ENCODE measurements at places on chromosomes 11 and 22.

DNA sequence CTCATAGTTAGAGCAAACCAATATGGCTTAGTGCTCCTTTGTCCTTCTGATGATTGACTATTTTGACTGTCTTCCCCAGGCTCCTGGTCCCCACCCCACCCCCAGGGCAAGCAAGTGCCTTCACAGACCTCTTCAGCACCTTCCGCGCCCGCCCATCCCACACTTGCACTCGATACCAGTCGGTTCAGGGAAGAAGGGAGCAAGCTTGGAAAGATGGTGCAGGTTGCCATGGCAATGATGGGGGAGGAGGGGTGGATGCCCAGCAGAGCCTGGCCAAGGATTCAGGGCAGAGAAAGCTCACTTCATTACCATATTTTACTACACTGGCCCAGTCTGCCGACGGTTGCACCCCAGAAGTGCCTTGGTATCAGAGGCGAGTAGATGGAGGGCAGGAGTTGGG, 2.2 kb downstream of the TMEM132A start:
- no peak for DNase-seq

DNA sequence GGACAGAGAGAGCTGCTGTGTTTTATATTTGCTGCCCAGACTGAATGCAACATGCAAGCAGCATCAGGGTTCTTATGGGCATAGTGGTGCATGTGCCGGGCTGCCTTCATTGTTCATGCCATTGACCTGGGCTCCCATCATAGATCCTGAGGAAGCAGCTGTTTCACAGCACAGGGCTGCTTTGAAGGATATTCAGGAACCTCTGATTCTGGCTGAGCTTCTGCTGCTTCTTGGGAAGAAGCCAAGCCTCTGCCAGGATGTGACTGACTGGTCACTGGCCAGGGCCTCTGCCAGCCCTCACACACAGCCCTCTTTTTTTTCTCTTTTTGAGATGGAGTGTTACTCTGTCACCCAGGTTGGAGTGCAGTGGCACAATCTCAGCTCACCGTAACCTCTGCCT, 43.3 kb downstream of the CYB5R2 start:
- no peak for DNase-seq

GRCh38 chr11:23680488-23681230, 816.2 kb upstream of the LUZP2 start:
- no peak for DNase-seq

DNA sequence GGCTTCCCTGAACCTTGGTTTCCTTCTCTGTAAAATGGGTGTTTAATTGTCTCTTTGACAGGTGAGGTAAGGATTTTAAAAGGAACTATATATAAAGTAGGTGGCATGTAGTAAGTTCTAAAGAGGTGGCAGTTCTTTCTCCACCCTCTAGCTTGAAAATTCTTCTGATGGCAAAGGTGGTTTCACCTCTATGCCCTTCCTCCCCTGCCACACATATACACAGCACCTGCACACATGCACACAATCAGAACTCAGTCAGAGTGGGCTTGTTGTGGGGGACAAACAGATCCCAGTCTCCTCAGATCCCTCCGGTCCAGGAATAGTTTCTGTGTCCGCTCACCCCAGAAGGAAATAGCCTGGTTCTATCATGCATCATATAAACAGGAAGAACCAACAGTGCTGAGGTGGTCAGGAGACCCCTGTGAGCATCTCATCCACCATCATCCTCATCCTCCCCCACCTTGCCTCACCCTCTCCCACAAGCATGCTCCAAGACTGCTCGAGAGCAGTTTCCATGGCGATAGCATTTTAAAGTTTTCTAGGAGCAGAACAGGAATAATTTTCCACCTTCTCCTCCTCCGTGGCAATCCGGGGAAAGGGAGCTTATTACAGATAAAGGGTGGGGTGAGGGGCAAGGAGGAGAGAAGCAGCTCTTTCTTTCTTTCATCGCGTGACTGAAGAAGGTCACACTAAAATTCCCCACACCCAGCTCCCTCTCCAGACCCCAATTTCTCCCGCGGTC, 123.6 kb downstream of the CHST1 start:
- no peak for DNase-seq

DNA sequence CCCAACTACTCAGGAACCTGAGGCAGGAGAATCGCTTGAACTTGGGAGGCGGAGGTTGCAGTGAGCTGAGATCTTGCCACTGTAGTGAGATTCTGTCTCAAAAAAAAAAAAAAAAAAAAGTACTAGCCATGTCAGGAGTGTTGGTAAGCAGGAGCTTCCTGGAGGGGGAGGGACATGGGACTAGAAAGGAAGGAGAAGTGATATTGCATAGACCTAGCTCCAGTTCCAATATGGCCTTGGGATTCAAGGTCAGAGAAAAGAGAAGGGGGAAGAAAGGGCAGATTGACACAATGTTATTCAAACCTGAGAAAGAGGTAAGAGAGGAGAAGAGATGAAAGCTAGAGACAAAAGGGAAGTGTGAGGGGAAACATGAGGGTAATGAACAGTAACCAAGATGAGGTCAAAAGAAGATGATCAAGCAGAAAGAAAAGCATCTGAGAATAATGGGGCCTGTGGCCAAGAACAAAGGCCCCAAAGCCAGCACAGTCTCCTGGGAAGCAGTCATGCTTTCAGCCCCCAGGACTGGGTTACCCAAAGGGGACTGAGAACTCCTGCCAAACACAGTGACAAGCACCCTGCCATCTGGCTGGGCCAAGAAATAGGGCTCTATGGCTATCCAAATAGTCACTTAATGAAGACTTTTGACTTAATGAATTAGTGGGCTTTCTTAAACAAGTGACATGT, 51.7 kb upstream of the FTH1 start:
- DNase-seq: no peak

DNA sequence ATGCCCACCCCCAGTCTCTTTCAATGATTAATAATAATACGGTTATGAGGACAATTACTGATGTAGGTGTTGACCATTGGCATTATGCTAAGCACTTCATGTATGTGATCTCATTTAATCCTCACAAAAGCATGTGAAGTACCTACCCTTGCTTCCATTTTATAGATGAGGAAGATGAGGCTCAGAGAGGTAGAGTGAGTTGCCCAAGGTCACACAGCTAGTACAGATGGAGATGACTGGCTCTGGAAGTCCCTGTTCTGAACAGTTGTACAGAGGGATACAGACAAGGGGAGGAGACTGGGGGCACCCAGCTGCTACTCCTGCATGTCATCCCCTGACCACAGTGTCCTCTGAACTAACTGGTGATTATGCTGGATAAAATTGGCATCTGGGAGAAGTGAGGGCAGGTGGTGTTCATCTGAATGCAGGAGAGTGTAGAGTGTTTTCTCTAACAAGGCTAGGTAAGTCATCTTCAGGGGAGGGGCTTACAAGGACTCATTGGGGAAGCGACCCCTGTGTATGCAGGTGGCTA, 43.2 kb downstream of the KIAA1671 start:
- DNase-seq: peak; percentile 52

DNA sequence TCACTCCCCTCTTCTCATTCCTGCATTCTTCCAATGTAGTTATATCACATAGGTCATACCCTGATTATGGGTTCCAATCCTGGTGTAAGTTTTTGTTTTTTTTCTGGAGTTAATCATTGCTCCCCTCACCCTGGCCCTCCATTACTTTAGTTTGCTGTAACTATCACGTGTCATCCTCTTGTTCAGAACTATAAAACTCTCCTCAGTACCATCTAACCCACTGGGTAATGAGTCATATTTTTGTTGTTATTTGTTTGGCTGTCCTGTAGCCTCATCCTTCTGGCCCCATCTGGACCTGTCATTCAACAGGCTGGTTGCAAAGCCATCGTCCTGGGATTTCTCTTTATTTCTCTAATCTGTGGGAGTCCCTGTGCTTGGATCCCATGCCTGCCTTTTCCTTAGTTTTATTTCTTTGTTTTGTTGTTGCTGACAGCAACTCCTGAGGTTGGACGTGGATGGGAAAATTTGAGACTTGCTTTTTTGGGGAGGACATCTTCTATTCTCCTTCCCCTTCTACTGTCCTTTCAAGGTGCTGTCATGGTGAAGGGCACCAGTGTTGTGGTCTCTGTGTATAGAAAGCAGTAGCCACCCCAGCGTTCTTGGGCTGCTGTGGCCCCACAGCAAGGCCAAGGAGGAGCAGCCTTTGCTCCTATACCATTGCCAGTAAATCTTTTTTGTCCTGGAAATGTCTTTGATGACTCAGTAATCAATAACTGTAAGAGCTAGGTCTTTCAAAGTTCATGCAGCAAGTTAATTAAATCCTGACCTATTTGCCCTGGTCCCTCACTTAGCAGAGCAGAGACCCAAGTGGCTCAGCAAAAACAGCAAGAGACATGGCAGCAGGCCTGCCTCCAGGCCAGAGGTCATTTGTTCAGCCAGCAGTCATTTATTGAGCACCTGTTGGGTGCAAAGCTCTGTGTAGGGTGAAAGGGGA, 82.5 kb downstream of the C22orf31 start:
- peak; percentile 97 for DNase-seq

- no peak for DNase-seq
These were observed 1260.3 kb downstream of the BRD1 start for GRCh38 chr22:48567213-48567975.

- no peak for DNase-seq
These were observed 729.8 kb upstream of the ANO3 start for GRCh38 chr11:25602149-25602548.

DNA sequence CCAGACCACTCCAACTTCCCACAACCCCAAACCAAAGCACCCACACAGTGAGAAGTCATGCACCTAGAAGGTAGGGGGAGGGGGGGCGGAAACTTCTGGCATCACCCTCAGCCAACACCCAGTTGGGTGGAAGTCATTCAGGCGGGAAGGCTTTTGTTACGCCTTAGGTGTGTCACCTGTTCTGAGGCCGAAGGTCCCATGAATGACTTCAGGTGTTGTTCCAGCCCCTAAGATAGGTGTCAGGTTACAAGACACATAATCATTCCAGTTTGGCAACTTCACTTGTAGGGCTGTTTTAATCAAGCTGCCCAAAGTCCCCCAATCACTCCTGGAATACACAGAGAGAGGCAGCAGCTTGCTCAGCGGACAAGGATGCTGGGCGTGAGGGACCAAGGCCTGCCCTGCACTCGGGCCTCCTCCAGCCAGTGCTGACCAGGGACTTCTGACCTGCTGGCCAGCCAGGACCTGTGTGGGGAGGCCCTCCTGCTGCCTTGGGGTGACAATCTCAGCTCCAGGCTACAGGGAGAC, at the start of gene TMPRSS4:
TSS of gene TMPRSS4 (plus strand) at position 325 of the 528 bp plus-strand sequence. CDS start 225 bp downstream, outside the sequence.
- DNase-seq: no peak

GRCh38 chr22:29269731-29270474, 1.8 kb downstream of the EWSR1 start:
- no peak for DNase-seq

DNA sequence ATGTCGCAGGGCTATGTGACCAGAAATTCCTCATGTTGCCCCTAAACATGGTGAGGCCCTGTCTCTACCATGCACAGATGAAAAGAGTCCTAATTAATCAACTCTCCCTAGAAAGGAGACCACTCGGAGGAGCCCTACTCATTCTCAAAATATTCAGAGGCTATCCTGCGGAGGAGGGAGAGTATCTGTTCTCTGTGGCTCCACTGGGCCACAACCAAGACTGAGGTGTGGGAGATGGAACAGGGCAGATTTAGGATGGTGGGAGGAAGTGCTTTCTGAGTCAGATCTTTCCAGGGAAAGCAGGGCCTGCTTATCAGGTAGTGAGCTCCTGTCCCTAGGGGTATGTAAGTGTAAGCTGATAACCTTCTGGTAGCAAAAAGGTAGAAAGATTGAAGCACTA, 37.0 kb upstream of the PRDM11 start:
- DNase-seq: no peak

All from LHCN-M2 (cell line).